ENCODE measurements at places on chromosomes 12 and 14.
A peak's percentile ranks its signal among the peaks of the same experiment; 100 is the strongest.

DNA sequence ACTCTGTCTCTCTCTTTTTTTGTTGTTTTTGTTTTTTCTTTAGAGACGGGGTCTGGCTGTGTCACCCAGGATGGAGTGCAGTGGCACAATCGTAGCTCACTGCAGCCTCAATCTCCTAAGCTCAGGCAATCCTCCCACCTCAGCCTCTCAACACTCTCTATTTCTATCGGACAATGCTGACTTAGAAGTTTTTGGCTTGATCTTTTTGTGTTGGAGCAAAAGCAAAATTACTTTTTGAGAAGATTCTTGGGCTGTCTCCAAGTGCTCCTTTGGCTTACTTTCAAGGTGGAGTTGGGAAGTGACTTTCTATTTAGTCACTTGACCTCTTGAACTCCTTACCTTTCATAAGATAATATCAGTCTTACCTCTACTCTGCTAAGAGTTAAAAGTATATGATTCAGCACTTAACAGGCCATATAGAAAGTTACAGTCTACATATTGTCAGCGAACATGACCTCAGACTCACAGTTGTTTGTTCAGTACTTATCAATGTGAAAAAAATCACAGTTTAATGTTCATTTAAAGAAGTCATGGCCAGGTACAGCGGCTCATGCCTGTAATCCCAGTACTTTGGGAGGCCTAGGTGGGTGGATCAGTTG is 15.4 kb upstream of the MIA2 start:
- no peak for DNase-seq

DNA sequence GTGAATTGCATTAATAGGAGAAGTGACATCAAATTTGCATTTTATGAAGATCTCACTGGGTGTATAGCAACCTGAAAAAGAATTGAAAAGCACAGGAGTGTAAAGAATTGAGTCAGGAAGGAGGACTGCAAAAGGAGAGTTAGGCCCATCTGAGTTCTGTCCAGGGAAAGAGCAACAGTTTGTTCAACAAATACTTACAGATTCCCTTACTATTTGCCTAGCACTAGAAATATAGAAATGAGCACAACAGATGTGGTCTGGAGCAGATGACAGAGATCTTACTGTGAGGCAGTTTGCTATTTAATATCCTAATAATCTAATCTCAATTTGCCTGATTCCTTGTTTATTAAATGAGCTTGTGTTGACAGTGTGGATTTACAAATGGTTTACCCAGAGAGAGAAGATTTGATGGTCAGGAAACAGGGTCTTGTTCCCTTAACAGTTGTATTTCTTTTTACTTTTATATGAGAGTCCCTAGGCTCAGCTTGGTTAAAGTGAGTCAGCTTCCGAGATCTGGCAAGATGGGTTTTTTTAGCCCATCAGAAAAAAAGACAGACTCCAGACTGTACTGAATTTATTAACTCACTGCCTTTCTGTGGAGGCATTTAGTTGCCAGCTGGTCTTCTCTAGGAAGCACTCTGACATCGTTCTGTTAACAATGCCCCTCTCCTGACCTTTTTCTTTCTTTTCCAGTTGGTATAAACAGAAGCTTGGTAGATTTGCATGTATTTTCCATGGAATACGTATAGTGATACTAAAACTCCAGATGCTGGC is 229.7 kb downstream of the TTC6 start:
- DNase-seq = no peak

GRCh38 chr14:25001601-25002000 is 48.3 kb downstream of the STXBP6 start:
- no peak for DNase-seq

- no peak for DNase-seq
Observed at GRCh38 chr14:103078860-103079587, 5.0 kb upstream of the LBHD2 start.

GRCh38 chr12:14186193-14186502 is 179.3 kb upstream of the ATF7IP start:
- no peak for DNase-seq

DNA sequence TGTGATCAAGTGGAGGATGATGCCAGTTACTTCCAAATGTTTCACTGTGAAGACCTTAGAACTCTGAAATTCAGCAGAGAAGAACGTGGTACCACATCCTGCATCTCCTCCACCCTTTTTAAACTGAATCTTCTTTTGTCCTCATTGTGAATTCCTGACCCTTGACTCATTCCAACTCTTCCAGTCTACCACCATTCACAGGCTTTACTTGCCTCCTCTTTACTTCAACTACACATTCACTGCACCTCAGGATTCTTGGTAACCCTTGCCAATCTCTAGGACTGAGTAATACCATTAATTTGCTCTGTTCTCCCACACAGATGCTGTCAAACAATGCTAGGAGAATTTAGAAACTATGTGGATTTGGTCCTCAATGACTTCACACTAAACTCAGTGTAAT is 37.3 kb downstream of the PPP1R12A start:
- no peak for DNase-seq

- DNase-seq = peak; percentile 65
Observed at GRCh38 chr12:770479-770878, 18.1 kb downstream of the WNK1 start.

- DNase-seq = no peak
Observed at GRCh38 chr14:92982956-92983355, 60.0 kb downstream of the CHGA start.

DNA sequence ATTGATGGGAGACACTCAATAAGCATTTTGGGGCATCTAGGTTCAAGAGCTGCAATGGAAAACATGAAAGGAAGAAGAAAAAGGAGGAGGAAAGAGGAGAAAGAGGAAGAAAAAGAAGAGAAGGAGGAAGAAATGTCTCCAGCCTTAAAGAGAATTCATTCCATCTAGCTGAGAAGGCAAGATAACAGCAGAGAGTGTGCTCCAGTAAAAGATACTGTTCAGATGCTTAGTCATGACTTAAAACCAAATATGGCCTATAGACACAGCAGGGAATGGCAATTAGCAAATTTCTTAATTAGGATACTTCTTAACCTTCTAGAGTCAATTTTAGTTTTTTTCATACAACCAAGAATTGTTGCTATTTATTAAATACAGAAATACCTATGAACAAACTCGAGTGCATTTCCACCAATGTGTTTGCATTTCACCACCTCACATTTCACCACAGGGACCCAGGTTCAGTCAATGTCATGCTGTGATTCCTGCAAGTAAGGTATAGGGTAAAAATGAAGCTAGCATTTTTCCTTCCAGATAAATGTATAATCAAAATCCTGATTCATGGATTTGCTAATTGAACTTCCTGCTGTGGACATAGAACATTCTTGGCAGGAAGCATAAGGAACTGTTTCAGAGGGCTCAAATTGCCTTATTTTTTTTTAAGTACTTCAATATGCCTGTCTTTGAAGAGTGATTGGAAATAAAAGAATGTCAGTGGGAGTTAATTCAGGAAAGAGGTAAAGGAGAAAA is 177.8 kb downstream of the RPS29 start:
- DNase-seq = no peak

- peak; percentile 88 for DNase-seq
Observed at GRCh38 chr12:11500188-11500860, 105.0 kb upstream of the PRB2 start.

DNA sequence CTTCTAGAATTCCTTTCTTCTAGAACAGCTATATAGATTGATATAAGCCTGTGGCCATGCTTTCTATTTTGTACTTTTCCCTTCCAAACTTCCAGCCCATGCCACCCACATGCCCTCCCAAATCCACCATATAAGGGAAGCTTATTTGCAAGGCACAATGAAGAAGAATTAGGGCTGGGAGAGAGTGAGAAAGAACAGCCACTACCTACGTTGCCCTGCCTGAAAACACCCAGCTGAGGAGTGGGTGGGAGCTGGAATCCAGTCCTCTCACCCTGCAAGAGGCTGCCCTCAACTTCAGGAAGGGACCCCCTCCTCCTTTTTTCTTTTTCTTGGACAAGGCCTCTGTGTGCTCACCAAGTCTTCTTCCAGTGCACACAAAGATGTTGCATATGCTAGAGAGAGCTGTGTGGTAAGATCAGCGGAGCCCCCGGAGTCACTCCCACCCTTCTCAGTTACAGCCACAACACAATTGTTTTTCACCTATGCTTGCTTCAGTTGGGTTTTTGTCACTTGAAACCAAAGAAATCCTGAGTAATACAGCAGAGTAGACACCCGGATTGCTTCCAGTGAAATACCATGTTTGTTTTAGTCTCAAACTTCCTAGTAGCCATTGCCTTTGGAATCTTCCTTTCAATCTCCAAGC is 38.8 kb downstream of the CDKL1 start:
- no peak for DNase-seq

- DNase-seq = no peak
Observed at GRCh38 chr12:57145460-57146059, 1.9 kb downstream of the LRP1-AS start.

GRCh38 chr14:54627219-54627539 is 60.3 kb downstream of the SAMD4A start:
- DNase-seq = no peak

GRCh38 chr14:91693346-91693745 is 38.5 kb downstream of the CATSPERB start:
- no peak for DNase-seq

GRCh38 chr14:91996948-91997371 is 42.9 kb downstream of the TRIP11 start:
- DNase-seq = peak; percentile 79

DNA sequence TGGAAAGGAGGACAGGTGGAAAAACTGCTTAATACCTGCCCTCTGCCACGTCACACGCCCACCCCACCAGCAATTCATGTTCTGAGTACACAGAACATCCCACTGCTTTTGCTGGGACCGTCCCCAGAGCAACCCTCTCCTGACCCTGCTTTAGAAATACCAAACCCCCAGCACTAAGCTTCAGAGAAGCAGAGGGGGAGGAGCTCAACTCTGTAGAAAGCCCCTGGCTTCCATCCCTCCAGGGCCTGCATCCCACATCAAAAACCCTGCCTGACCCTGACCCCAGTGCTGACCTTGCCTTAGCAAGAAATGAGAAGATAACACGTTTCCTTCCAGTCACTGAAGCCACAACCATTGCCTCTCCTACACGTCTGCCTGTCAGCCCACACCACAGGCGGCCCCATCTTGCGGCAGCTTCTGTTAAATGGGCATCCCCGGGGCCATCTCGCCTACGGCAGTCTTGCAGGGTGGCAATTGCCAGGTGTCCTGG is 19.7 kb downstream of the VDR start:
- no peak for DNase-seq

DNA sequence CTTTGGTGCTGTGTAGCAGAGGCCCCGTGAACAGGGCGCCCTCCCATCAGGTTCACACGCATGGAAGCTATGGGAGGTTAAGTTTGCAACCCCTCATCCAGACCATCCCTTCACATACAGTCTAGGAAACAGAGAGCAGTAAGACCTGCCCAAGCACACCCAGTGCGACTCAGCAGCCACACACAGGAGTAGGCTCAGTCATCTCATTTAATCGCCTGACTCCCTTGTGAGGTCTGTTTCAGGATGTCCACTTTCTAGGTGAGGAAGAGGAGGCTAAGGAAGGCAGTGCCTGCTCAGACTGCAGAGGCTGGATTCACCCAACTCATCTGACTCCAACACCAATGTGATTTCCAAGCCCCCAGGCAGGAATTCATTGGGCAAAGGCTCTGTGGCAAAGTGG is 11.9 kb downstream of the BDKRB1 start:
- DNase-seq = no peak

GRCh38 chr12:459430-460258 is at the start of gene B4GALNT3:
Gene B4GALNT3 (plus strand): TSS chr12:459939. CDS start chr12:460377, 438 bp downstream.
- DNase-seq = peak; percentile 39

DNA sequence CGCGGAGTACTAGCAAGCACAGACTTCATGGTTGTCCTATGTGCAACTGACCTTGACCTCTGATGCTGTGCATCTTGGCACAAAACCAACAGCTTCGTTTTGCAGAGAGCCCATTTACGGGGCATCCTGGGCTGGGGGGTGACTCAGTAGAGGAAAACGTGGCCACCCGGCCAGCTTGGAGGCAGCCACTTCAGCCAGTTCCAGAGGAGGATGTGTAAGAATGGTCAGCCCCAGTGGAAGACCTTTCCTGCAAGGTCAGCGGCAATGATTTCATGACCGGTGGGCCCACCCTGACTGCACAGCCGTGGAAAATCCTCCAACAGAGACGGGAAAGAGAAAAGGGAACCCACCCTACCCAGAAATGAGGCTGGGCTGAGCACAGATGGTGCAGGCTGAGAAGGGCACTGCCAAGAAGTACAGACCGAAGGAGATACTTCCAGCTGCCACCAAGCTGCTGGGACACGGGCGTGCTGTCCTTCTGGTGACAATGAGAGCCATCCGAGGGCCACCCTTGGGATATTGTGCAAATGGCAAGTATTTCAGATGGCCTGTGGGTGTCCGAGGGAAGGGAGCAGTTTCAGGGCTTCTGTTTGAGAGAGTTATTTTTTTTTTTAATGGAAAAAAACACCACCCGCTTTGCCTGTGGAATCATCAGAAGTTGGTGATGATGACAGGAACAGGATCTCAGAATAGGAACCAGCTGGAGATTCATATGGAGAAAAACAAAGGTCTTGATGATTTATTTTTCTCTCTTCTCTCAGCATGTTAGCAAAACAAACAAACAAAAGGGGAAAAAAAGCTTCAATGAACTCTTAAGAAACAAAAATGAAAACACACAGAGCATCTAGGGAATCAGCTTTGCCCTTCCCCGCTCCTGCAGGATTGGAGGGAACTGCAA is 120.2 kb upstream of the RFLNA start:
- no peak for DNase-seq

DNA sequence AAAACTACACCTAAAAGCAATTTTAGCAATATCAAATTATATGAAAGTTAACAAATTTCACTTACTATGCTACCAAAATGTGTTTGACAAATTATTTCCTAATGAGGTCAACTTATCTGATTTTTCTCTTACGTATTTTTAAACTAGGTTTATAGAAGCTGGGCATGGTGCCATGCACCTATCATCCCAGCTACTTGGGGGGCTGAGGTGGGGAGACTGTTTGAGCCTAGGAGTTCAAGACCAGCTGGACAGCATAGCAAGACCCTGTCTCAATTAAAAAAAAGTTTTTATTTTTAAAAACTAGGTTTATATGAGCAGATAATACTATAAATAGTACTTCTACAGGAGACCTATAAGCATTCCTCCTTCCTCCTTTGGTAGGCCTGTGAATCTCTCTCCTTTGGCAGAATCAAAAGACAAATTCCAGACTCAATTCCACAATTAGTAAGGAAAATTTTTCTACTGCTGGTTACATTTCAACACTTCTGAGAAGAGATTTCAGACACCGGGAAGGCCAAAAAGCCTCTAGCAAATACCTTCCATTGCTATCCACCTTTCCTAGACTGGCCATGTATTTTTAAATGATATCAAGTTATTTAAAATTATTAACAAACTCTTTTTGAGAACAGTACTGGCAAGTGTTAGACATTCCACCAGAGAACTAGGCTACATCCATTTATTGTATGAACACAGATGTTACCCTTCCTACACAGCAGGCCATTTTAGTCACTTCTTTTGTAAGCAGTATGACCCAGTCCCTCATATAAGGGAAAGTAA is 34.4 kb downstream of the CDK17 start:
- no peak for DNase-seq
